Left ventricle myocardium inferior (tissue), 1 donor: ENCODE measurements at places on chromosomes 11 and 22. TPM values are rescaled to one million over a fixed set of nuclear protein-coding genes. Genes with fewer than 3 reads are reported as not detected.
A peak's percentile ranks its signal among the peaks of the same experiment; 100 is the strongest.

Gene CTSW
- total RNA-seq, result 0.49 TPM

Gene SEPTIN5
- 141 TPM for total RNA-seq

Gene IGF2
- total RNA-seq, result 75.0 TPM

Gene IL18
- 1.6 TPM for total RNA-seq

Gene APOC3
- total RNA-seq, result not detected

Gene KCNJ1
- not detected for total RNA-seq

Gene UNC93B1
- 6.1 TPM for total RNA-seq

Gene PLEKHA7
- total RNA-seq, result 33.2 TPM

Gene PIWIL4
- total RNA-seq, result 0.66 TPM

Gene MFRP
- total RNA-seq, result not detected

Gene MEN1
- total RNA-seq, result 8.7 TPM

Gene GAL3ST3
- 1.3 TPM for total RNA-seq

Gene OR5T1
- not detected for total RNA-seq

Gene XKR3
- not detected for total RNA-seq

Gene MEI1
- total RNA-seq, result 0.74 TPM

- no peak for DNase-seq
These were observed 174.2 kb upstream of the NCAM1 start for GRCh38 chr11:112786886-112787530.

DNA sequence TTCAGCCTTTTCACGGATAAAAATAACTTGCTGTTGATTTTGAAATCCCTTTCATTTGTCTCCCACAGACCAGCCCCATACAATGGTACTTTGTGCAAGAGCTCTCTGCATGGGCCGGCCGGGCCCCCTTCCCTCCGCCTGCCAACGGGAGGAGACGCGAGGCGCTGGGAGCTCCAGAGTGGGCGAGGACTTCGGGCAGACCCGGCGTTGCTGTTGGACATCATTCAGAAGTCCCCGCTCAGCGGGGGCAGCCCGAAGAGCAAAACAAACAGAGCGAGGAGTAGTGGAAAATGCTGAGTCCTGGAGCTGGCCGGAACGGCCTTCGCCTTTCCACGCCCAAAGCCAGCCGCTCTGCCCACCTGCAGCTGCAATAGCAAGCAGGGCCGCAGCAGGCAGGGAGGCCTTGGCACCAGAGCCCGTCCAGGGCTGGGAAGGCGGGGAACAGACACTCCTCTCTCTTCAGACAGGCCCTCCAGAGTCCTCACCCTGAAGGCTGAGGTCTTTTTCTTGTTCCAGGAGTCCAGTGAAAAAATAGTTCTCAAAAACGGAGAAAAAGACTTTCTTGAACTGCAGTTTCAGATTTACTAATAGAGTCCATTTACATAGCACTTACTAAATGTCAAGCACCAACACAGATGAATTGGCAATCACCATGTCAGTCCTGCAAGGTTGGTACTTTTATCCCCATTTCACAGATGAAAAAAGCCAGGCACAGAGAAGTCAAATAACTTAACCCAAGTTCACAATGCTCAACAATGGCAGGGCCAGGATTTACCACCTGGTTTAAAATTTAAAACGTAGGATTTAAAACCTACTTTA, 135.5 kb downstream of the ETS1 start:
- DNase-seq, result peak; percentile 62

DNA sequence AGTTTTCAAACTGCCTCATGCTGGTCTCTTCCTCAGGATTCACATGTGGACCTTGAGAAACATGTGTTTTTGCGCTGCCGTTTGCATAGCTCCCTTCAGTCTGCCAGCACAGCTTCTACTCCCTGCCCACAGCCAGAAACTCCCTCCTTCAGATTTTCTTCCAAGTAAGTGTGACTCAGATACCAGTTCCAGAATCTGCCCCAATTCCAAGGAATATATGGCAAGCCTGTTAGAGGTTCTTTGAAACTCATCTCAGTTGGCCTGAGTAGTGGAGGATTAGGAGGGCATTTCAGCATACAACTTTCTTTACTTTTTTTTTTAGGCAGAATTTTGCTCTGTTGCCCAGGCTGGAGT, 67.1 kb downstream of the SNX19 start:
- DNase-seq, result no peak

GRCh38 chr22:27213294-27213693, 555.9 kb downstream of the MIAT start:
- DNase-seq, result no peak

DNA sequence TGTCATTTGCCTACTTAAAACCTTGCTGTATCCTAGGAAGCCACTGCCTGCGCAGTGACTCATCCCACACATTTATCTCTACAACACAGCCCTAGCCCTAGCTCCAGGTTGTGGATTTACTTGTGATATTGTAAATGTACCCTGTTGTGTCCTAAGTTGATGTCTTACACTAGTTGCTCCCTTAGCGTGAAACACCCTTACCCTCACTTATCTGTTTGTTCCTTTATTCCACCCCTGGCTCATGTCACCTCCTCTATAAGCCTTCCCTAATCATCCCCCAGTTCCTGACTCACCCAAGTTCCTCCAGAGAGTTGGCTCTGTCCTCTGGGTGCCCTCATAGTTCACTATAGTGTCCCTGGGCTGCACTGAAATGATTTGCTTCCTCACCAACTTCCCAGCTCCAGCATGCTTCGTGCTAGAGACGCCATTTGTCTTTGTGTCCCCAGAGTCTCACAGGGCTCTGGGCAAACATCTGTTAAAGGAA, 431.8 kb upstream of the FAT3 start:
- DNase-seq, result no peak

GRCh38 chr11:125494561-125494960, 1.5 kb downstream of the FEZ1 start:
- no peak for DNase-seq

- no peak for DNase-seq
These were observed 37.7 kb upstream of the RFPL3 start for GRCh38 chr22:32319861-32320406.

DNA sequence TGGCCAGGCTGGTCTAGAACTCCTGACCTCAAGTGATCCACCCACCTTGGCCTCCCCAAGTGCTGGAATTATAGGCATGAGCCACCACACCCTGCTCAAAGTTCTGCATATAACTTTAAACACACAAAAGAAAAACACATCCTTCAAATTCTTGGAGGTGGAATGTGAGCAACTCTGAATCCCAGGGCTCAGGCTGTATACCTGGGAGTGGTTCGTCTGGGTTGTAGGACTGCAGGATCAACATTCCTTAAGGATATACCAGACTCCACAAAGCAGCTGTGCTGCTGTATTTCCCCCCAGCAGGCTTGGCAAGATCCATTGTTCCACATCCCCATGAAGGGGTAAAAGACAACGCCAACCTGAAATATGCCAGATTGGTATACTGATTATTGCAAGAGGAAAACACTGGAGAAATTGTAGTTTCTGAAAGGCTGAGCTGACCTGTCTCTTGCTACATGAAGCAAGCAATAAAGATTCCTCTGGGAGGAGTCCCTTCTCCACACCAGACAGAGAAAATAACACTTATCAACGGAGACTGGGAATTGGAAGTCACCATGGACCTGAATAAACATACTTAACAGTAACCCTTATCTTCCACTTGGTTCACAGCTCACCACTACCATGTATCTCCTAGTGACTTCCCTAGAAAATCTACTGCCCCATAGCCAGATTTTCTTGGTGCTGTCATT, 12.2 kb upstream of the RPS3 start:
- no peak for DNase-seq

GRCh38 chr11:23166376-23166775, 306.1 kb upstream of the CCDC179 start:
- DNase-seq, result no peak

GRCh38 chr22:36397131-36398093, 9.6 kb upstream of the MYH9 start:
- no peak for DNase-seq

DNA sequence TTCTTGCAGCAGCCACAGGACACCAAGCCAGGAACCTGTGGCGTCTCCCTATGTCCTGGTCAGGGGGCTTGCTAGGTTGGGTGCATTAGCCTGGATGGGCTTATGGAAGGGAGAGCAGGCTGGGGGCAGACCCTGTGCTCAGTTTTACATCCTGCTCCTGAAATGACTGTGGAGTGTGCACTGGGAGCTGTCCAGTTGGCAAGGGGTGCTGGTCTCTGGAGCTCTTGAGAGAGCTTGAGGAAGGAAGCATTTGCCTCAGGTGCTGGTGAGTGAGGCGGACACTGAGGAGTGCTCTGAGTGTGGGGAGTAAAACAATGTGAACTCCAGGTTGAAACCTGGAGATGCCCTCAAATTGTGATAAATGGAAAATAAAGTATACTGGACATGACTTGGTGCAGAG, 3.4 kb downstream of the SCGB1D4 start:
- DNase-seq, result no peak

GRCh38 chr11:19072464-19072863, 11.9 kb upstream of the MRGPRX2 start:
- no peak for DNase-seq

DNA sequence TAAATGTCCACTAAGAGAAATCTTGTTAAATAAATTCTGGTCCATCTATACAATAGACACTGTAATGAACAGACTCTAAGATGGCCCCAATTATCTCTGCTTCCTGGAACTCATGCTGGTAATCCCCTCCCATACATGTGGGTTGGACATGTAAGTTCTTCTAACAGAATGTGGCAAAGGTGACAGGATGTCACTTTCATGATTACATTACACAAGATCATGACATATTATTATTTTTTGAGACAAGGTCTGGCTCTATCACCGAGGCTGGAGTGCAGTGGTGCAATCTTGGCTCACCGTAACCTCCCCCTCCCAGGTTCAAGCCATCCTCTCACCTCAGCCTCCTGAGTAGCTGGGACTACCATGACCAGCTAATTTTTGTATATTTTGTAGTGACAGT, 14.6 kb upstream of the NDUFC2 start:
- no peak for DNase-seq

DNA sequence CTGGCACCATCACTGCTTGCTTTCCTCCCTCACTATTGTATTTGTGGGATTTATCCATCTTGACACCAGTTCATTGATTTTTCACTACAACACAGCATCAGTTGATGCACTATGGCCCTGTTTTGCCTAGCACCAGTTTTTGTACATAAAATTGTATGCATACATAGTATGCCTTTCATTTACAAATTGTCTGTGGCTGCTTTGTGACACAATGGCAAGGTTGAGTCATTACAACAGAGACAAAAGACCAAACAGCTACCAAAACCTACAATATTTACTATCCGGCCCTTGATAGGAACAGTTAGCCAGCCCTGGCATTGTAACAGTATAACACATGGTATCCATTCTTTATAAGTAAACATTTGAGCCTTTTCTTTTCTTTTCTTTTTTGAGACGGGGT, 150.3 kb downstream of the LDLRAD3 start:
- no peak for DNase-seq

- no peak for DNase-seq
These were observed 265.9 kb downstream of the LARGE1 start for GRCh38 chr22:33654173-33654895.

DNA sequence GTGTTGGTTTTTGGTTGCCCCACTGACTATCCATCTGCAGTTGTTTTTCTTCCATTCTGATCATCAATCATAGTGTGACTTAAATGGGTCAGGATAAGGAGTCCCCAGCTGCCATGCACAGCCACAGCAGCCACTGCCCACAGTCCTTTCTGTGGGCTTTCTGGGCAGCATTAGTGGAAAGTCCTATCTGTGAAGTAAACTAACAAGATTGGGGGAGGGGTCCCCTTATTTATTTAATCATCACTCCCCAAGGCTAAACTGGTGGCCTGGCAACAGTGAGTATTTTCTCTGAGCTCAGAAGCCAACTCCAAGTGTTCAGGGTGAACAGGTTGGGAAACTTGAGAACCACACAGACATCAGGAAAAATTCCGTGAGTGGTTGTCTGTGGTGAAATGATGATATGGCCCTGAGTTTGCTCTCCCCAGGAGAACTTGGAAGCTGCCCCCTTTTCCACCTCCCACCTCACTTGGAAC, 145.0 kb downstream of the CCDC34 start:
- DNase-seq, result no peak

- no peak for DNase-seq
These were observed 16.4 kb downstream of the MMP20 start for GRCh38 chr11:102608699-102609098.

GRCh38 chr22:22817468-22818201, 70.0 kb upstream of the IGLL5 start:
- DNase-seq, result no peak

- no peak for DNase-seq
These were observed 34.5 kb upstream of the WT1 start for GRCh38 chr11:32469791-32470190.

DNA sequence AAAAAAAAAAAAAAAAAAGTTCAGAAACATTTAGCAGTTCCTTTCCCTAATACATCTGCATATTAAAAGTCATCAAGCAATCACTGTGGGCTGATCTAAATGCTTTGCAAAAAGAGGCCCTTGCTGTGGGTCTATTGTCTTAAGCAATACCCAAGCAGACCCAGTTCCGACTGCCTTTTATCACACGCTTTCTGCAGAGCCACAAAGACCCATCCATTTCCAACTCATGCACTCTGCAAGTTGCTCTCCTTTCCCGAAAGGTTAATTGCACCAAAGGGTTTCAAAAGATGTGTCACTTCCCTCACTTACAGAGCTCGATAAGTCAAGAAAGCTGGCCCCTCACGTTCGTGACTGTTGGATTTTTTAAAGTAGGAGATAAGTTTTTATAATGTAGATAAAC, 138.9 kb downstream of the MPPED1 start:
- DNase-seq, result no peak

- DNase-seq, result no peak
These were observed 1.1 kb downstream of the OSBP start for GRCh38 chr11:59614277-59615119.
